ENCODE measurements at places on chromosomes 6 and 20.
A peak's percentile ranks its signal among the peaks of the same experiment; 100 is the strongest.

DNA sequence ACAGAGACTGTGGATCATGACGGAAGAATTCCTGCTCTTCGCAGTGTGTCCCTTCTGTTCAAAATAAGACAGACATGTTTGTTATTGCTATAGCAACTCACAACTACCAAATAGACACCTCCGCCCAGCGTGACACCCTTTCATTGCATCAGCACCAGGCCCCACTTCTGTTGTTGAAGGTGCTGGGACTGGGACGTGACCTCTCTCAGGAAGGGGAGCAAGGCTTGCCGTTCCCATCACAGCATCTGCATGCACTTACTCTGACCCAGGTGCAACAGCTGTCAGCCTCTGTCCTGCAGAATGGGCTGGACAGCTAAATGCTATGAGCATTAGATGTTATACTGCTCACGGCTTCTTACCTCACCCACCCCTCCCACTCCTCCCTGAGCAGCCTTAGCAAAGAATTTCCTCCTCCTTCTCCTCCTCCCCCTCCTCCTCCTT lies 94.1 kb downstream of the DACT2 start:
- DNase-seq: no peak

- no peak for DNase-seq
Observed at GRCh38 chr6:79544939-79545450, 7.8 kb upstream of the LCA5 start.

- DNase-seq: no peak
Observed at GRCh38 chr20:60632391-60633262, 619.4 kb upstream of the CDH4 start.

- DNase-seq: no peak
Observed at GRCh38 chr6:161743509-161744178, 469.8 kb upstream of the AGPAT4 start.

GRCh38 chr20:5550733-5551529 lies 199.3 kb upstream of the SHLD1 start:
- no peak for DNase-seq

GRCh38 chr6:137661601-137662000 lies 167.4 kb upstream of the OLIG3 start:
- DNase-seq: peak; percentile 82

DNA sequence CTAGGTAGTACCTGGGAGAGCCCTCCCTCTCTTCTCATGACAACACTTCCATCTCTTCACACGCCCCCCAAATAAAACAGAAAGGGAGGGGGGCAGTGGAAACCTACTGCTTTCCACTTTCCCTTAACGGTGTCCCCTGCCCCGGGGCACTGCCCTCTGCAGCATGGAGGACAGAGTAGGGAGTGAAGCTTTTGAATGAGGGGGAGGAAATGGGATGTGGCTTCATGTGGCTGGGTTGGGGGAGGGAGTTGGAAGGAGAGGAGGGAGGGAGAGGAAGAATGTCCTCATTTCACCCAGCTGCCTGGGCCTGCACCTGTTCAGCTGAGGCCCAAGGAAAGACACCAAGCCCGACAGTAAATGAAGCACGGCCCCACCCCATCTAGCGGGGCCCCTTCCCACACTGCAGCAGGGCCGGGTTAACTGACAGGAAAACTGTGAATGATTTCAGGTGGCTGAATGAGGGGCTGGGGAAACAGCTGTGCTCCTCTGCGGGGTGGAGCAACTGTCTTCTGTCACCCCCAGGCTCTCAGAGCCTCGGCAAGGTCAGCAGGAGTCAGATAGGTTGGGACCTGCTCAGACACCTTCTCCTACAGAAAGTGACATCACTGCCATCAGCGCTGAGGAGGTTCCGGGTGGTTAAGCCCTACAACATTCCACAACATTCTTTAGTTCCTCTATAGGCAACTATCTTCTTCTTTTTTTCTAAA lies 40.0 kb upstream of the TAF8 start:
- DNase-seq: peak; percentile 63

GRCh38 chr6:124887872-124888580 lies 74.2 kb upstream of the RNF217 start:
- no peak for DNase-seq

GRCh38 chr6:83117802-83118201 lies 50.3 kb downstream of the DOP1A start:
- no peak for DNase-seq

- DNase-seq: no peak
Observed at GRCh38 chr6:15739867-15740266, 77.0 kb upstream of the DTNBP1 start.

GRCh38 chr6:38162493-38163185 lies 343.1 kb downstream of the ZFAND3 start:
- no peak for DNase-seq

- DNase-seq: no peak
Observed at GRCh38 chr20:64192406-64192805, 28.2 kb downstream of the MYT1 start.

DNA sequence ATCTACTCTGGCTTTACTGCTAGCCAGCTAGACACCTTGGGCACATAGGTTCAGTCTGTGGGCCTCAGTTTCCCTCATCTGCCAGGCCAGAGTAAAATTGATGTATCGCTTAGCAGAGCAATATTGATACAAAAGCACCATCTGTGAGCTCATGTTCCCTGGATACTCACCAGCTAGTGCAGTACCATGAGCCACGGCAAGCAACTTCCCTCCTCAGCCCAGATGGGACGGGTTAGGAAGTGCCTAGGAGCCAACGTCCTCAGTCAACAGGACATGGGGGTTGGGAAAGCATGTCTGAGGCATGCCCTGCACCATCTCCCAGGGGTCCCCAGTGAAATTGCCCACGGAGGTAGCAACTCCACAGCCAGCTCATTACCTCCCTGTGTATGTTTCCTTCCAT lies 258.3 kb downstream of the ANKRD60 start:
- no peak for DNase-seq

- DNase-seq: no peak
Observed at GRCh38 chr20:2814587-2815051, at the start of gene C20orf141. C20orf141 (plus strand) TSS chr20:2814987; CDS start chr20:2815185, 198 bp downstream.

DNA sequence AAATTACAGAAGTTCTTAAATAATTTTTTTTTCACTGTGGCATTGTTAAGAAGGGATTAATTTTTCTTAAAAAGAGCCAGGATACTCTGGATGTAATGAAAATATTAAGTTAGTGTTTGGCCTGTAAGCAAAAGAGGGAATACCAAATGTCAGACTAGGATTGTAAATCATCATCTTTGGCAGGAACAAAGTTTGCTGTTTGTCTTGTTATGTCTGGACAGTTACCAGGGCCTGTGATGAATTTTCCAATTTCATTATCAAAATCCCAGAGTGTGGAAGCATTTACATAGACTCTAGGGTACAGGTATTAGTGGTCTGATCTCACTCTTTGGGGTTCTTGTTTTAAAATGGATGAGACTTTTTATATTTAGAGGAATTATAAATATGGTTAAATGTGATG lies 26.1 kb downstream of the CEP57L1 start:
- no peak for DNase-seq

GRCh38 chr6:76719449-76719848 lies 647.0 kb upstream of the IMPG1 start:
- no peak for DNase-seq

DNA sequence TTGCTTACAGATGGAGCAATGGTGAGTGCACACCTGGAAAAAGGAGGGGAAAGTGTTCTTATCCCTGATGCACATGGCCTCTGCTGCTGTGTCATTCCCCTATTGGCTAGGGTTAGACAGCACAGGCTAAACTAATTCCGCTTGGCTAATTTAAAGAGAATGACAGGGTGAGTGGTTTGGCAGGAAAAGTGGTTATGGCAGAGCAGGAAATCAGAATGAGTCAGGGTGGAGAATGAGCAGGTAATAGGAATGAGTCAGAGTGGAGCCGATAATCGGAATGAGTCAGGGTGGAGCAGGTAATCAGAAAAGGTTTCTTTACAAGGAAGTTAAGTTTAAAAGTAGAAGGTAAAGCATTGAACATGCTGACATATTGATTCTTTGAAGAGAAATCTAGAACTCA lies 355.5 kb upstream of the HTR1E start:
- no peak for DNase-seq

- no peak for DNase-seq
Observed at GRCh38 chr6:11392778-11393507, 144.6 kb upstream of the TMEM170B start.

DNA sequence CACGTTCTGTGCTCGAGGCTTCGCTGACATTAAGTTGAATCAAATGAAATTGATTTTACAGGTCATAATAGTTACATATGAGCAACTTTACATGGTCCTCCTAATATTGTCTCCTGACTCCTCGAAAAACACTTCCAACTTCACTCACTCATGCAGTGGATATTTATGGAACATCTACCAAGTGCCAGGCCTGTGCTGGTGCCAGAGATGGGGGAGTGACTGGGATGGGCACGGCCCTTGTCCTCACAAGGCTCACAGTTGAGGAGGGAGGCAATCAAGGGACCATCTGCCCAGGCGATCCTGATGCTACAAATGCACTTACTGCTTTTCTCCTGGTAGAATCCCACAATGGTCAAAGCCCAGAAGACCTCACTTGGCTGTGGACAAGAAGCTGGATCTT lies 426.4 kb downstream of the PREX1 start:
- no peak for DNase-seq

GRCh38 chr20:56630086-56630493 lies 984 bp downstream of the TFAP2C start:
- DNase-seq: no peak

DNA sequence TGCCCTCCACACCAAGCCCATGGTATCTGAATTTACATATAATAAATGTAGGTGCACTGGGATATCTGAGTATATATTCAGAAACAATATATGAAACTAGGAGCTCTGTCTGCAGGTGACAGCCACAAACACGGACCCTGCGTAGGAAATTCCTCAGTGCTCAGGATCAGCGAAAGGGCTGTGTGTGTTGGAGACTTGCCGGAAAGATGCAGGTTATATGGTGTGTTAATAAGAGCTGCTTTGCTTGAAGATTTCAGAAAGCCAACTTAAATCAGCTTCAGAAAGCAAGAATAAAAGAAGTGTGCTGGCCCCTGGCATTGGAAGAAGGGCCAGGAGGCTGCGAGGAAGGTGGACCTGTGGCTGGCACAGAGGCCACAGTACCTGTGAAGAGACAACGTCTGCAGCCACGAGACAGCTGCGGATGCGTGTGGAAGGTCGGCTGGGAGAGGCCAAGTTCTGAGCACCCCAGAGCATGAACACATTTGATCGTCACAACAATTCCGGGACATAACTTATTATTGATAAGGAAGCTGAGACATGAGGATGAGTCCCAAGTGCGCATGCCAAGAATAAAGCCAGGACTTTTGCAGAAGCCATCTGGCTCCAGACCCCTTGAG lies 183.2 kb downstream of the DLL1 start:
- peak; percentile 50 for DNase-seq

DNA sequence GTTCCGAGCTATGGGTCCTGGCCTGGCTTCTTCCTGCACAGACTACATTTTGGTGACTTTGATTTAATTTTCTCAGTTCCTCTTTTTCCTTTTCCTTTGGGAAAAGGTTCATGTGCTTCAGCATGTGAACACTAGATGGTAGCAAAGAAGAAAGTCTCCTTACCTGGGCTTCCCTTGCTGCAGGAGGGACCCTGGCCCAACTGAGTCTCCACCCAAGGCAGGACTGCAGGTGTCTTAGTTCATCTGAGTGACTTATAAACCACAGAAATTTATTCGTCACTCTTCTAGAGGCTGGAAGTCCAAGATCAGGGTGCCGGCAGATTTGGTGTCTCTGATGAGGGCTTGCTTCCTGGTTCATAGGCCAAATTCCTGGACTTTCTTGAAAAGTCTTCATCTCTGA lies 163.2 kb downstream of the SYCP2 start:
- no peak for DNase-seq

DNA sequence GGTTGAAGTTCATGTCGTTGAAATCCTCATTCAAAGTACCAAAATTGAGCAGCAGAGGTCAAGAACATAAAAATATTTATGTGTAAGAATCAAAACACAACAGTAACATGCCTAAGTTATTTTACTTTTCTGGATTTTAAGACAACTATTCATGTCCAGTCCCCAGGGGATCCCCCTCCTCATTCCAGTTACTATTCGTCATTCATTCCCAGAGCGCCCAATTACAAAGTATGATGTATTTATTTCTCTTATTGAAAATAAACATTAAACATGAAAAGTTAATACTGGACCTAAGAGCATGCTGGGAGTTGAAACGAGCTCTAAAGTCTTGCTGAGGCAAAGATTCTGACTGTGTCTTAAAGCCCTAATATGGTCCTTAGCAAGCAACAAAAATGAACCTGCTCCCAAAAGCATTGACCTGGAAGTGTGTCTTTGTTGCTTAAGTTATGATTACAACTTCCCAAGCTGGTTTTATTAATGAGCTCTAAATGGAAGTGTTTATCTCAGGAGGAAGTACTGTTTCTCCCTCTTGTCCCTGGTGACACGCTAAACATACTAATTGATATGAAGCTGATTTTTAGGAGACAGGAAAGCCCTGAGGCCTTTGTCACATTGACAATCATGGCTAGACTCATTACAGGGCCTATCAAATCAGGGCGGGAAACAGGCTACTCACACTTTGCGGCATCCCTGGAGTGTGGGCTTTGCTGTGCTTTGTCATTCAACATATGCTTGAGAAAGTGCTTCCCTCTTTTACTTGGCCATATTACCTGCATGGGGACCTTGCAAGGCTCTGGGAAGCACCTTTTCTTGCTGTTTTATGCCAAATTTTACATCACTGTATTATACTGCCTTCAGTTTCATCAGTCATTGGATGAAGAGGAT lies 192.2 kb upstream of the DTNBP1 start:
- DNase-seq: no peak

DNA sequence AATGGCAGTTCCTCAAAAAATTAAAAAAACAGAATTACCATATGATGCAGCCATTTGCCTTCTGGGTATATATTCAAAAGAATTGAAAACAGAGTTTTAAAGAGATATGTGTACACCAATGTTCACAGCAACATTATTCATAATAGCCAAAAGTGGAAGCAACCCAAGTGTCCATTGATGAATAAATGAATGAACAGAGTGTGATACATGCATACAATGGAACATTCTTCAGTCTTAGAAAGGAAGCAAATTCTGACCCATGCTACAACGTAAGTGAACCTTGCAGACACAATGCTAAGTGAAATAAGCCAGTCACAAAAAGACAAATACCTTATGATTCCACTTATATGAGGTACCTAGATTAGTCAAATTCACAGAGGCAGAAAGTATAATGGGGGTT lies 34.7 kb upstream of the YWHAB start:
- DNase-seq: no peak

DNA sequence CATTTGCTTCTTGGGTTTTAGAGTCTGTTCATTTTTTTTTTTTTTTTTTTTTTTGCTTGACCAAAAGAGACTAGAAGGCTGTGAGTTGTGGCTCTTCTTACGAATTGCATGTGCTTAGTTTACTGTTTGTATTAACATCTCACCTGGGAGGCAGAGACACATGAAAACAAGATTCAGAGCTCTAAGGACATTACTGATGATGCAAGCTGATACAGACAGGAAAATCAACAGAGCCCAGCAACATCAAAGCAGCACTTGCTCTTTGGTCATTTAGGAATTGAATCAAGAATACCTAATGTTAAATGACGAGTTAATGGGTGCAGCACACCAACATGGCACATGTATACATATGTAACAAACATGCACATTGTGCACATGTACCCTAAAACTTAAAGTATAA lies 55.7 kb upstream of the HS3ST5 start:
- DNase-seq: no peak

GRCh38 chr20:45547206-45547770 lies at the start of gene EPPIN:
EPPIN (minus strand) TSS chr20:45547401; CDS start chr20:45547357, 44 bp downstream.
- DNase-seq: no peak

GRCh38 chr6:148199584-148199983 lies 143.1 kb upstream of the SASH1 start:
- DNase-seq: no peak

All from activated effector memory CD4-positive, alpha-beta T cell treated with anti-CD3 and anti-CD28 coated beads, Interleukin-2, amount 50 U/mL, for 16 hours (primary cell).